Stimulated activated naive CD8-positive, alpha-beta T cell treated with anti-CD3 and anti-CD28 coated beads, Interleukin-15, Interleukin-2, amounts not matched to agents 100 U/mL and 50 U/mL, for 24 hours (primary cell): ENCODE measurements at places on chromosomes 4 and X.

- no peak for DNase-seq
These were observed 1233.4 kb upstream of the ADGRL3 start for GRCh38 chr4:59966758-59967157.

- no peak for DNase-seq
These were observed 43.1 kb upstream of the BOD1L1 start for GRCh38 chr4:13670456-13671160.

GRCh38 chrX:144275843-144276242 lies 392.0 kb downstream of the UBE2NL start:
- DNase-seq, result no peak

DNA sequence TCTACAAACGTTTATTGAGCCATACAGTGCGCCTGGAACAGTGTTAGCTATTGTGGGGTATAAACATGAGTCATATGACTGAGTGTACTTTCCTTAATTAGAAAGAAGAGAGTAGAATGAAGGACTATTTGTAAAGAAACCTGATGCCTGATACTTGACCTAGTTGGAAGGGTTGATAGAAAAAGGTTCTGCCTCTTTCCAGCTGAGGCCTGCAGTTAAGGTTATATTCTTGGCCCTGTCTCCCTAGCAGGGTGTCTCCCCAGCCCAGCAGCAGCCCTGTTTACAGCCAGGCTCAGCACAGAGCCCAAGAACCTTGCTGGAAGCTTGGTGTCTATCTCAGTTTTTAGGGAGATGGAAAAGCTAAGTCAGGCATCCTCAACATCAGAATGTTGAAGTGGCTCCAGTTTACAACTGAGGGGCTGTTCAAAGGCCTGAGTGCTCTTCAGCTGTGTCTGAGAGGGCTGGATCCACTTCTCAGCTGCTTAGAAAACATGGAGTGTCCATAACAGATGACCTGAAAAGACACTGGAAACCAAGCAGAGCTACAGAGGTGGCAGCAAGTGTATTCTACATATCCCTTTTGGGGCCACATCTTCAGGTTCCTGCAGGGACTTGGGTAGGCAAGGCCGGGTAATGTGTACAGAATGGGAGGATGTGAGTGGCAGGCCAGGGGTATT lies 21.6 kb downstream of the NYX start:
- no peak for DNase-seq

DNA sequence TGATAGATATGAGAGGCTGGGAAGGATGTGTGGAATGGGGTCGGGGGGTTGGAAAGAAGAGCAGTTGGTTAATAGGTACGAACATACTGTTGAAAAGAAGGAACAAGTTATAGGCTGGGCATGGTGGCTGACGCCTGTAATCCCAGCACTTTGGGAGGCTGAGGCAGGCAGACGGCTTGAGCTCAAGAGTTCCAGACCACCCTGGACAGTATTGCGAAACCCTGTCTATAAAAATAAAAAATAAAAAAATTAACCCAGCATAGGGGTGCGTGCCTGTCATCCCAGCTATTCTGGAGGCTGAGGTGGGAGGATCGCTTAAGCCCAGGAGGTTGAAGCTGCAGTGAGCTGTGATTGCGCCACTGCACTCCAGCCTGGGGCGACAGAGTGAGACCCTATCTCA lies 58.5 kb upstream of the NHSL2 start:
- no peak for DNase-seq

GRCh38 chrX:23959781-23960180 lies 52.0 kb downstream of the CXorf58 start:
- no peak for DNase-seq

- no peak for DNase-seq
These were observed 227.3 kb upstream of the GIMD1 start for GRCh38 chr4:106595906-106596305.

GRCh38 chr4:93319041-93319440 lies 509.5 kb upstream of the ATOH1 start:
- no peak for DNase-seq

DNA sequence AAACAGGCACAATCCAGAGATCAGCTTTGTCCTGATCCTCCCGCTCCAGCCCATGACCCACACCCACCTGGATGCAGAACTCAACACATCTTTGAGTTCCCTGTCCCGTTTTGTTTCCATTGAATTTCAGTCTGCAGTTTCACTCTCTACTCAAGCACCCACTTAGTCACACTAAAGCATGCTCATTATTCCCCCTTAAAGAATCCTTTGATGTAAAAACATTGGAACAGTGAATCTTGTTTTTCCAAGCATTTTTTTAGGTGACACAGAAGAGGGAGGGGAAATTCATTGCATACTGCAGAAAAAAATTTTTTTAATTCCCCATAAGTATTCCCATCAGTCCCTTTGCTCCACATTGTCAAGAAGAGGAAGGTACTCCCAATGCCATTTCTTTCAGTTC lies 249.7 kb upstream of the TTC29 start:
- DNase-seq, result no peak

DNA sequence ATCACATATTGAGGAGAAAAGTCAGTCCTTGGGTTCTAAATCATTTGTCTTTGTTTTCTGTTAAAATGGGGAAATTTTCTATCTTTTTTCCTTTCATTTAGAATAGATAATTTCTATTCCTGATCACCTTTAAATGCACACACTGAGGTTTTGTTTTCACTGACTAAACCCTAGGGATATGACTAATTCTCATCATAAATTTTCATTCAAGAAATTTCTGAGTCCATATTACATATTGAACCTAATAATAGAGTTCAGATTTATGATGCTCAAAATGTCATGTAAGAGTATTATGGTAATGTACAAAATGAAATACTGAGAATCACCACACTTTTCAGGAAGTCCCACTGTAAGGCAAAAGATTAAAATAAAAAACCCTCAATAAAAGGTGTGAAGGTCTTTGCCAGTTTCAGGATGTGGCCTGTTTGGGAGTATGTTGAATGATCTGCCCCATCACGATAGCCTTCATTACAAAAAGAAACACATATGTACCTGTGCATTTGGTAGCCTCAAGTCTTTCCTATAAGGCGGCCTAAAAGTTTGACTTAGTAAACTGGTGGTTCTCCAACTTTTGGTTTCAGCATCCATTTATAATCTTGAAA lies 49.4 kb downstream of the LEF1 start:
- no peak for DNase-seq
